Progenitor cell of endocrine pancreas (in vitro differentiated cells): ENCODE measurements at places on chromosomes 1 and 21. TPM values are rescaled to one million over a fixed set of nuclear protein-coding genes. Genes with fewer than 3 reads are reported as not detected.

MAP3K7CL gene
- 1.2 and 1.7 TPM in 2 replicates for total RNA-seq

LCE3E gene
- not detected in 2 replicates for total RNA-seq

USP25 gene
- 48.8 and 50.3 TPM in 2 replicates for total RNA-seq

RAB13 gene
- 83.3 and 90.4 TPM in 2 replicates for total RNA-seq

SLC44A3 gene
- 70.4 and 75.4 TPM in 2 replicates for total RNA-seq

GBP2 gene
- 0.10 TPM in 1 of 2 replicates, not detected in the other for total RNA-seq

SLC45A3 gene
- total RNA-seq: 8.4 and 8.6 TPM in 2 replicates

VTCN1 gene
- 1.4 and 1.8 TPM in 2 replicates for total RNA-seq

FAM151A gene
- total RNA-seq: 0.33 TPM in 1 of 2 replicates, not detected in the other

PM20D1 gene
- total RNA-seq: not detected in 2 replicates

AIRE gene
- total RNA-seq: not detected in 2 replicates

B3GALT2 gene
- 0.44 and 0.79 TPM in 2 replicates for total RNA-seq

LCE1C gene
- not detected in 2 replicates for total RNA-seq

RORC gene
- total RNA-seq: 0.09 TPM in 1 of 2 replicates, not detected in the other

CLCA2 gene
- not detected in 2 replicates for total RNA-seq

MFAP2 gene
- total RNA-seq: 170 and 174 TPM in 2 replicates

WDR3 gene
- 28.6 and 32.6 TPM in 2 replicates for total RNA-seq

SNAPIN gene
- total RNA-seq: 38.0 and 42.3 TPM in 2 replicates

PRAMEF8 gene
- not detected in 2 replicates for total RNA-seq

SMPDL3B gene
- 18.5 and 19.0 TPM in 2 replicates for total RNA-seq

UBXN10 gene
- 2.8 and 3.1 TPM in 2 replicates for total RNA-seq

ZNF683 gene
- total RNA-seq: not detected in 2 replicates

PADI1 gene
- not detected in 2 replicates for total RNA-seq

ATF3 gene
- 14.6 and 18.2 TPM in 2 replicates for total RNA-seq

DNA sequence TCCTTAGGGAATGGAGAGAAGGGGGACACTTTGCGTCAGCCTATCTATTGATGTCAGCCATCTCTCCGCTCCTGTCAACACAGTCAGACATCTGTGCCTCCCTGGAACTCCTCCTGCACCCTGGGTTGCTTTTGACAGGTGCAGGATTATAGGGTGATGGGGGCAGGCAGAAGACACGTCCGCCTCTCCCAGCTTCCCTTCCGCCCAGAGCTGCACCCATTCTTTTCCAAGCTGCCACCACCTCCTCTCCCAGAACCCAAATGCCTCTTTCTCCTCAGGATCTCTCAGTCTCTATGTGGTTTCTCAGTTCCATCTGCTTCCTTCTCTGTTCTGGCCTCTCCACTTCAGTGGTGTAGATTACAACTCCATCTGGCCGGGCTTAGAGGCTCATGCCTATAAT, 17.1 kb upstream of the KIF1B start:
- no peak for DNase-seq

- DNase-seq: no peak
These were observed 13.9 kb upstream of the MRPL55 start for GRCh38 chr1:228122921-228123441.

DNA sequence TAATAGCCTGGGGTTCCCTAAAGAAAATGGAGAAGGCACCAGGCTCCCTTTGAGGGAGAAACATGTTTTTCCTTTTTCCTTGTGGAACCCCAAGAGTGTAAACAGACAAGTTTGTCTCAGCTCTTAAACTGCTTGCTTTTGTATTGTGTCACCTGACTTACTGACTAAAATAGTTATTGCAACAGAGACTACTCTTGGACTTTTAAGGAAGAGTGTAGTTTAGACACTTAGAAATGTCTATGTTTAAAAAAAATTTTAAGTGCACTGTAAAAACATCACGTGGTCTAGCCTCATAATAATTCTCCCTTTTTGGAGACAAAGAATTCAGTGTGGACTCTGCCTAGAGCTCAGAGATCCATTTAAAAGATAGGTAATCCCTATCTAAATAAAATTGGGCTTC, 141.1 kb downstream of the TRIM33 start:
- no peak for DNase-seq

- DNase-seq: no peak
These were observed 35.7 kb downstream of the EIF4G3 start for GRCh38 chr1:21141030-21141429.

GRCh38 chr1:212470059-212470458, 37.3 kb downstream of the NENF start:
- DNase-seq: no peak

GRCh38 chr1:174217787-174218574, 58.7 kb downstream of the RABGAP1L start:
- DNase-seq: no peak

DNA sequence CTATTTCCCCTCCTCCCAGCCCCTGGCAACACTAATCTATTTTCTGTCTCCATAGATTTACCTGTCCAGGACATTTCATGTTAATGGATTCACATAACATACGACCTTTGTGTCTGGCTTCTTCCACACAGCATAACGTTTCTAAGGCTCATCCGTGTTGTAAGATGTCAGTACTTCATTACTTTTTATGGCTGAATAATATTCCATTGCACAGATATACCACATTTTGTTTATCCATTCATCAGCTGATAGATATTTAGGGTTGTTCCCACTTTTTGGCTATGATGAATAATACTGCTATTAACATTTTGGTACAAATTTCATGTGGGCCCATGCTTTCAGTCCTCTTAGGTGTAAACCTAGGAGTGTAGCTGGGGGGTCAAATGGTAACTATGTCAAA, 38.2 kb downstream of the GLIS1 start:
- DNase-seq: no peak

DNA sequence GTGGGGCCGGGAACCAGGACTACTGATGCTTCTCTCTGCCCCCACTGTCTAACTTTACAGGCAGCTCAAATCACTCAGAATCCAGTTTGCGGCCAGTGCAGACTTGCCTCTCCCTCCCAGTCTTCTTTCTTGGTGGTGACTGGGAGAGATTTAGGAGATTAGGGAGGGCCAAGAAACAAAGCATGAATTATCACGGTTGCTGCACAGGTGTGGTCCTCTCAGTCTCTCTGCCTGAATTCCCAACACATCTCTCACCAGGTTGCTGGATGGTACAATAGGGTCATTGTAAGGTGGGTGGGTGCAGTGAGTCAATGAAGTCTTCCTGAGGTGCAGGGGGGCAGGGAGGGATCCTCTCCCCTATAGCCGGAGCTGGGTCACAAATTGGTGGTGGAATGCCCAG, 12.6 kb downstream of the S100A11 start:
- DNase-seq: no peak

DNA sequence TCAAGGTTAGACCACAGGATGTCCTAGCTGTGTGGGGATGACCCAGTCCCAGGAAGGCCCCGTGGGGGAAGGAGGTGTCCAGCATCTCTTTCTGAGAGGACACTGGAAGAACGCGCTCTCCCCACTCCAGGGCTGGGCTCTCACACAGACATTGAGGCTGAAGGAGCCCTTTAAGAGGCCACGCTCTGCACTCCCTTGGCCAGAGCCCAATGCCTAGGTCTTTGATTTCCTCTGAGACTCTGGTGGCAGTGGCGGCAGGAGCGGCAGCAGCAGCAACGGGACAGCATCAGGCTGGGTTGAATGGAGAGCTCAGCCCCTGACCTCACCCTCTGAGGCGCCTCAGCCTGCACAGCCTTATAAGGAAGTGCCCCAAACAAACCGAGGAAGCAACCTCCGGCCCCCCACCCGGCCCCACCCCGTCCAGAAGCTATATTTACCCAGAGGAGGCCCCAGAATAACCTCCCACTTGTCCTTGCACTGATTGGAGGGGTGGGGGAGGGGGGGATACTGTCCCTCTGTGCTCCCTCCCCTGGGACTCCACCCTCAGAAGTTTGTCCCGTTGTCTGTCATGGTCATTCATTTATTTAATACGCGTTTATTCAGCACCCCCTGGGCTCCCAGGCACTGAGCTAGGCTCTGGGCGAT, 12.3 kb downstream of the NES start:
- DNase-seq: no peak

GRCh38 chr1:3329640-3330281, 124.7 kb upstream of the ARHGEF16 start:
- DNase-seq: no peak

DNA sequence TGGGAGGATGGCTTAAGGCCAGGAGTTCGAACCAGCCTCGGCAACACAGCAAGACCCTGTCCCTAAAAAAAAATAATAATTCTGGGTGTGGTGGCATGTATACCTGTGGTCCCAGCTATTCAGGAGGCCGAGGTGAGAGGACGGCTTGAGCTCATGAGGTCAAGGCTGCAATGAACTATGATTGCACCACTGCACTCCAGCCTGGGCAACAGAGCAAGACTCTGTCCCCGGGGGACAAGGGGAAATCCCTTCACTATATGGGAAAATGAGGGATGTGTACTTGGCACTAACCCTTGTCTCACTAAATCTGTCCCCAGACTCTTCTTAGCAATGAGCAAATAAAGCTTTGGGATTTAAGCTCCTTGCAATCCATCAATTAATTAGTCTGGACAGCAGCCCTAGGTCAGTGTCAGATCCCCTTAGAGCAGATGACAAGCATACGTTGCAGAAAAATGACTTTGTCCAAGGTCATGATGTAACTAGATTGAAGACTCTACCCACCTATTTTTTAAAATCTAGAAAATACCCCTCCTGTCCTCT, 9.4 kb downstream of the KDM5B start:
- no peak for DNase-seq

- no peak for DNase-seq
These were observed 4.0 kb upstream of the KCNK1 start for GRCh38 chr1:233609926-233610325.

DNA sequence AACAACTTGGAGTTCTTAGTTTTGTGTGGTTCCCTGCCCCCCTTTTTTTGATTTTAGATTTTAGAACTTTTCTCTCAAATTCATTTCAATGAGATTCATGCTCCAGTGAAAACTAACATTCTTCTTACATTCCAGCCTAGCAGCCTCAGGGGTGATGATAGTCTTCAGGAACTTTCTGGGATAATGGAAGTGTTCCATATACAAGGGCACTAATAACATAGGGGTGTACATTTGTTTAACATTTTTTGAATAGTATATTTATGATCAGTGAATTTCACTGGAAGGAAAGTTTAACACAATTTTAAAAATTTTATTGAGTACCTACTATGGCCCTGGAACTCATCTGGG, 61.4 kb upstream of the ZNF648 start:
- DNase-seq: no peak

- no peak for DNase-seq
These were observed 31.9 kb upstream of the IVNS1ABP start for GRCh38 chr1:185348985-185349384.

DNA sequence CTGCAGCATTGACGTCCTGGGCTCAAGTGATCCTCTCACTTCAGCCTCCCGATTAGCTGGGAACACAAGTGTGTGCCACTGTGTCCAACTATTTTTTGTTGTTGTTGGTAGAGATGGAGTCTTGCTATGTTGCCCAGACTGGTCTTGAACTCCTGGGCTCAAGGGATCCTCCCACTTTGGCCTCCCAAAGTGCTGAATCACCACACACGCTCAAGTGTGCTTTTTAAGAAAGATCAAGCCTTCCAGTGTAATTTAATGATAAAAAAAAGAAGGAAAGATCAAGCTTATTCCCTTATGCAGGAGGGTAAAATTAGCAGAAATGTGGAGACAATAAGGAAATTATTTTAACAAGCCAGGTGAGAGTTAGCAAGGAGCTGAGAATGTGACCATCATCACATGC, 61.1 kb upstream of the SERBP1 start:
- no peak for DNase-seq

GRCh38 chr1:101732261-101732660, 264.5 kb downstream of the OLFM3 start:
- no peak for DNase-seq

DNA sequence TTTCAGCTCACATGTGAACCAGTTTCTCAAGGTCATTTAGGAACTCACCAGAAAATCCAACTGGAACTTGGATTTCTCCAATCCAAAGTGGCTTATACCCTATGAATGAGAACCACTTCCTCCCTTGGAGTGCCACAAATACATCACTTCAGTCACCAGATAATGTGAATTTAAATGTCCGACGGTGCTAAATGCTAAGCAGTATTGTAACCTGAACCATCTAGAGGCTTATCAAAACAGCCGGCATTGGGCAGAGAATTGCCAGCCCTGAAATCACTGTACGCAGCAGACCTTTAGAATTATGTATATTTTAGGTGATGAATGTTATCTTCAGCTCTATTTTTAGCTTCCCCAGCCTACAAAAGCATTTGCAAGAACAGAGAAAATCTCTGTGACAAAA, 76.8 kb upstream of the COX20 start:
- no peak for DNase-seq

DNA sequence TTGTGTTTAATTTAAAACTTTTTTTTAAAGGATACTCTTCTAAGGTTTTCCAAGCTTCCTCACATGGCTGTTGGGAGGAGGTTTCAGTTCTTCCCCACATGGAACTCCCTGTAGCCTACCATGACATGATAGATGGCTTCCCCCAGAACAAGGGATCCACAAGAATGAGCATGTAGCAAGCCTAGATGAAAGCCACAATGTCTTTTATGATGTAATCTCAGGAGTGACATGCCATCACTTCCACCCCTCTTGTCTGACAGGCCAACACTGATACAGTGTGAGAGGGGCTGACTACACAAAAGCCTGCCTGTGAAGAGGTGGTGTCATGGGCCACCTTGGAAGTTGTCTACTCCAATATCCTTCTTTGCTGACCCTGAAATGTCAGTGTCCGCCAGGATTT, 32.0 kb downstream of the CD34 start:
- no peak for DNase-seq

GRCh38 chr1:77371396-77371795, 89.6 kb downstream of the AK5 start:
- DNase-seq: no peak

GRCh38 chr1:236397173-236397759, 3.2 kb downstream of the EDARADD start:
- DNase-seq: no peak

- no peak for DNase-seq
These were observed 73.9 kb upstream of the VTCN1 start for GRCh38 chr1:117284399-117285215.

DNA sequence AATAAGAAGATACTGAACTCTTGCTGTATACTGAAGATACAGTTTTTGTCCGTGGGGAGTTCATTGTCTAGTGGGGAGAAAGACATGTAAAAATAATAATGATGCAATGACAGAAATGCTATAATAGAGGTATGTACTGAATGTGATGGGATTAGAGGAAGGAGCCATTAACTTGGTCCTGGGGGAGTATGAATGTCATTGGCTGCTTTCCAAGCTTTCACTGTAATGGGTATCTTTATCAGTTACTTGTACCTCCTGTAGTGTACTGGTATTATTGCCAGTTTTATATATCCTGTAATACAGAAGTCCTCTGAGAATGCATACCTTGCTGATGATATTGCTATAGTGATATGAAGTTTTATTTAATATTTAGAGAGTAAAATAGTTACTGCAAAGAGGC, 7.4 kb downstream of the BTBD8 start:
- no peak for DNase-seq

- no peak for DNase-seq
These were observed 40.8 kb upstream of the IGSF3 start for GRCh38 chr1:116708255-116708900.

GRCh38 chr1:198858033-198858432, 219.2 kb downstream of the PTPRC start:
- DNase-seq: no peak

- no peak for DNase-seq
These were observed 157.8 kb upstream of the JUN start for GRCh38 chr1:58941471-58942289.

- DNase-seq: no peak
These were observed 221.1 kb downstream of the NPHP4 start for GRCh38 chr1:5770981-5771765.
